ENCODE measurements at places on chromosomes 1 and 21.

- no peak for DNase-seq
Measured at GRCh38 chr1:112605633-112606327, 13.2 kb downstream of the ST7L start.

DNA sequence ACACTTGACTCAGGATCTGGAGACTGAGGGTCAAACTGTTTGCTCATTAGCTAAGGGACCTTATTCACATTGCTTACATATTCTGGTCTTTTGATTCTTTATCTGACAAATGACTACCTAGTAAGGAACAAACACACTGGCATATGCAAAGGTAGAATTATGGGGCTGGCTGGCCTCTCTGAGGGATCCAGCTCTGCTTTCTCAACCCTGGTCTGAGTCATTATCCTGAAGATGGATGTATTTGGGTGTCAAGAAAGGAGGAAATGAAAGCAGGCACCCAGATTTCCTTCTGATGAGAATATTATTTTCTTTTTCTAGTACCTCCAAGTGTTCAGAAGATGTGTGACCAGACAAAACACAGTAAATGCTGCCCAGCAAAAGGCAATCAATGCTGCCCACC, 6.0 kb downstream of the SMCP start:
- DNase-seq, result no peak

- no peak for DNase-seq
Measured at GRCh38 chr1:234014208-234014607, 109.7 kb downstream of the SLC35F3 start.

DNA sequence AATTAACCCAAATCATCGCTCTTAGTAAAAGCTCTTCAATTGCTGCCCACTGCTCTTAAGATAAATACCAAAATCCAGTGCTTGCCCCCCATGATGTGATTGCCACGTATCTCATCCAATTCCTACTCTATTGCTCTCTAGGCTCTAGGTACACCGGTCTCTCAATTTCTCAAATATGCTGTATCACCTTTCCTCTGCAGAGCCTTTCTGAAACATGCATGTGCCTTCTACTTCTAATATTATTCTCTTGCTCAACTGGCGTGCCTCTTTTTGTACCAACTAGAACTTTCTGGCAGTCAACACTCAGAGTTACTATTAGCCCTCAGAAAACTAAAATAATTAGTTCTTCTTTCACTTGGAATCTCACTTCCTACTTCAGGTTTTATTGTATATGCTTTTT, 111.7 kb upstream of the LBR start:
- no peak for DNase-seq

GRCh38 chr1:221397606-221398005, 344.3 kb downstream of the DUSP10 start:
- DNase-seq, result no peak

DNA sequence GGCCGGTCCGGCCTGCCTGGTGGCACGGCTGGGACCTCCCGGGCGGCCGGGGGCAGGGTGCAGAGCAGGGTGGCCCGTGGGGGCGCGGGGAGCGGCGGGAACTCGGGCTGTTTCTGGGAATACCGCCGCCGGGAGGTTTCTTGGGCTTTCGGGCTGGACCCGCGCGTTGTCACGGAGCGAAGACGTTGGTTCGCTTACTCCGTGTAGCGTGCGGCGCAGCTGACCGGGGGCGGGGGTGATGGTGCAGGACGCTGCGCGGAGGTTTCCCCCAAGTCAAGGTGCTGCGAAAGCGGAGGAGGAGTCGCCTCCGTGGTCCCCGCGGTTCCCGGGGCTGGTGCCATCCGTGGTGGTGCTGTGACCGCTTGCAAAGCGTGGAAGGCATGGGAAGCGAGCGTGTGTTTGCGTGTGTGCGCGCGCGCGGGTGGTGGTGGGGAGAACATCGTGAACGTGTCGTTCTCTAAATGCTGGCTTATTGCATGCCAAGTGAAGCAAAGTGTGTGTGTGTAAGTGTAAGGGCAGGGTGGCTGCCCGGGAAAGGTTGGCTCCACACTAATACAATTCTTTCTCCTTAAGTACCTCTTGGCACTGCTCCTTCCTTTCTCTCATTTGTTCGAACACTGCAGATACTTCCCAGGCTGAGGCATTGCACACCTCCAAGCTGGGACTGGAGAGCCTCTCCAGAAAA, 1.1 kb downstream of the RYR2 start:
- DNase-seq, result no peak

DNA sequence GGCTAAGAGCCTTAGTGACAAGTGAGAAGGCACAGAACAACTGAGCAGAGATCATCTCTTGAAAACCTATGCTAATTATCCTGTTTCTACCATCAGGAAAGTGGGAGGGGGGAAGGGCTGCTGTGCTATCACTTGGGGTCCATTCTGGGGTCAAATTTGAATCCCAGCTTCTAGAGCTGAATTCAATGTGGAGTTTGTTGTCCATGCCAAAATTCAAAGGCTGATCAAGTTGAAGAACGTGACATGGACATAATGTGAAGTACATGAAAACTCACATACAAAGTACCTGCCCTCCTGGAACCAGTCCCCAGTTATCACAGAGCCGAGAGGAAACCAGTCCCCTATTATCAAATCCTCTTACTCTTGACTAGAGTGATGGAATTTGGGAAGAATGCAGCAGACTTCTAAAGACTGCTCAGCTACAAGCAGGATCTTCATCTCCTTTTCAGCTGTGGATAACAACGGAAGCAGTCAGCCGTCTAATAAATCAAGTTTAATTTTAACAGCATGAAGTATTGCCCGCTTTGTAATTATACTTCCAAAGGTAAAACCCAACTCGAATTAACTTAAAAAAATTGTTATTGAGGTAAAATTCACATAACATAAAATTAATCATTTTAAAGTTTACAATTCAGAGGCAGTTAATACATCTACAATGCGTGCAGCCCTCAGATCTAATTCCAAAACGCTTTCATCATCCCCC, 78.3 kb downstream of the SLC45A1 start:
- no peak for DNase-seq

DNA sequence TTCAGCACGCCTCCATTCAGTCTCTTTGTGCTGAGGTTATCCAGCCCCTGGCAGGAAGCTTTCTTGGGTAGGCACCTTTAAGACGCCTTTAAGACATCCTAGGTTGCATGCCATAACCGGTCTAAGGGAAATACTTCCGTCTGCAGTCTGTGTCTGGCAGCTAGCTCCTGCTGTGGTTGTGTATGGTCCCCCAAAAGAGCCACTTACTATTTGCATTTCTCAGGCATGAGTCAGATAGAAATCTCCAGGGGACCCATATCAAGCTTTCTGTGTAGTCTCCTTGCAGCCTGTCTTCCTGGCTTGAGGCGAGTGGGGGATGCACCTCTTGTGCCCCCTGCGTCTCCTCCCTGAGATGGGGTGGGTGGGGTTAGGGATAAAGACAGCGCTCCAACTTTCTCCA, 10.0 kb upstream of the RYR2 start:
- DNase-seq, result no peak
